ENCODE measurements at places on chromosomes 3 and 15. TPM values are rescaled to one million over a fixed set of nuclear protein-coding genes. Genes with fewer than 3 reads are reported as not detected.

DNA sequence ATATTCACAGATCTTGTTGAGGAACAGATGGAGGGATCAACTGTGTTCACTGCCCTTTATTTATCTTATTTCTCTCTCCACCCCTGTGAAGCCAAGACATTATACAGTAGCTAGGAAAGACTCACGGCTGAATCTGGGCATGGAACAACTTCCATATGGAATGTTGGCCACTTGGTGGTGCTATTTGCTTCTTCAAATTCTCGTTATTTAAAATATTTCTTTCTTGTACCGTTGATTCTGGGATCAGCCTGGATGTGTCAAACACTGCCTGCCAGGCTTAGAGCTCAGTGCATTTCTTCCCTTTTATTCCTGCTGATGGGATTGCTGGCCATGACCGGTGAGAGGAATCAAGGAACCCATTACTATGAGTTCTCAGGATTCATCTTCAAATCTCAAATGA is 17.5 kb upstream of the GASK1A start:
- peak; percentile 56 for DNase-seq

- no peak for DNase-seq
Measured at GRCh38 chr3:8733332-8734094, at the start of gene CAV3. CAV3 (plus strand) TSS chr3:8733802; CDS start chr3:8733877, 75 bp downstream.

DNA sequence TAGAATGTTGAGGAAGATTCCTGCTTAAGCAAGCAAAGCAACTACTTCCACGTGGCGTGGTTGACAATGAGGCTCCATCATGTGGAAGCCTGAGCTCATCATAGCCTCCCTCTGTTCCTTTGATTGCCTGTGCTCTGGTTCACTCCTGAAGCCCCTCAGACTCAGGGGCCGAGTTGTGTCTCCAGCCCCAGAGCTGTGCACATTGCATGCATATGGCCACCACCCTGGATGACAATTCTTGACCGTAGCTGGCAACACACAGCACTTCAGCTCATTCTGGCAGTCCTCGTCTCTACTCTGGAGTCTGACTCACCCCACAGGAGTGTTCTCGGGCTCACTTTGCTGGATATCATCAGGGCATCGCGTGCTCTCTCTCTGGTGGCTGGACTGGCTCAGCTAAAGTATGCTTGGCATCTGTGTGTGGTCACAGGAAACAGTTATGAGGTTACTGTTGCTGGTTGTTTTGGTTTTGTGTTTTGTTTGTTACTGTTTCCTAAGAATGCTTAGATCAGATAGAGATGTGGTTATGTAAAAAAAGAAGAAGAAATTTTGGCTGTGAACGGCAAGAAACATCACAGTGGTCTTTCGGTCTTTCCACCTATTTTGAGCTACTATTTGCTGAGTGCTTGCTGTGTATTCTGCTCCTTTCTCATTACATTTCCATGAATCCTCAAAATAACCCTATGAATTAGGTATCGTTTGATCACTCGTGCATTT is 41.6 kb upstream of the MRPS22 start:
- DNase-seq, result peak; percentile 99

GRCh38 chr3:189292667-189293484 is 121.1 kb downstream of the TPRG1 start:
- no peak for DNase-seq

DNA sequence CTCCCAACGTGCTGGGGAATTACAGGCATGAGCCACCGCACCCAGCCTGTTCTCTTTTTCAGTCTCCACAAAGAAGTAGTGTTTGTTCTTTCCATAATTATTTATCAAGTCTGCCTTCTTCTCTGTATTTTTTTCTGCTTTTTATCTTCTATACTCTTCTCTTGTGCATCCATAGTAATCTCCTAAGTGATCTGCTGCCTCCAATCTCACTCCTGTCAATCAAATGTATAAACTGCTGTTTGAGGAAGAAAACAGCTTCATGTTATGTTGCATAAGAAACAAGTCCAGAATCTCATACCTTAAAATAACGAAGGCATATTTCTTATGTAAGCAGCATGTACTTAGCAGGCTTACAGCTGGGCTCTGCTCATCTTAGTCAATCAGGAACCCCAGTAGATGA is 801.6 kb upstream of the NR2F2 start:
- DNase-seq, result no peak

GRCh38 chr3:158753854-158754253 is 21.6 kb upstream of the RARRES1 start:
- no peak for DNase-seq

- no peak for DNase-seq
Measured at GRCh38 chr3:152213203-152213602, 55.5 kb upstream of the MBNL1 start.

DNA sequence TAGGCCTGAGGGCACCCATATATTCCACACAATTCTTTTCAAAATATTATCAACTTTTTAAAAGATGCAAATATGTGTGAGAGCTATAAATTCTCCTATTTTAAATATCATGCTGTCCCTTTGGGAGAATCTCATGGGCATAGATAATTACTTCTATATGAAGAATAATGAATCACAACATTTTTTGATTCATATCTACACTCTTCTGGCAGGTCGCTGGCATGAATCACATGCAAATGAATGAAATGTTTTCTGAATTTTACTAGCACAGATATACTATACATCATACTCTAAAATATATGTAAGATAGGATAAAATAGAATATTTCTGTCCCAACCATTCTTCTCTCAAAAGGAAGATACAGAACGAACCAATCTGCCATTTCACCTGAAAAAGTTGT is 277.7 kb upstream of the KCNH8 start:
- no peak for DNase-seq

GRCh38 chr3:46082849-46083248 is 55.6 kb upstream of the XCR1 start:
- no peak for DNase-seq

GRCh38 chr3:10004960-10005564 is 18.4 kb upstream of the EMC3 start:
- no peak for DNase-seq

DNA sequence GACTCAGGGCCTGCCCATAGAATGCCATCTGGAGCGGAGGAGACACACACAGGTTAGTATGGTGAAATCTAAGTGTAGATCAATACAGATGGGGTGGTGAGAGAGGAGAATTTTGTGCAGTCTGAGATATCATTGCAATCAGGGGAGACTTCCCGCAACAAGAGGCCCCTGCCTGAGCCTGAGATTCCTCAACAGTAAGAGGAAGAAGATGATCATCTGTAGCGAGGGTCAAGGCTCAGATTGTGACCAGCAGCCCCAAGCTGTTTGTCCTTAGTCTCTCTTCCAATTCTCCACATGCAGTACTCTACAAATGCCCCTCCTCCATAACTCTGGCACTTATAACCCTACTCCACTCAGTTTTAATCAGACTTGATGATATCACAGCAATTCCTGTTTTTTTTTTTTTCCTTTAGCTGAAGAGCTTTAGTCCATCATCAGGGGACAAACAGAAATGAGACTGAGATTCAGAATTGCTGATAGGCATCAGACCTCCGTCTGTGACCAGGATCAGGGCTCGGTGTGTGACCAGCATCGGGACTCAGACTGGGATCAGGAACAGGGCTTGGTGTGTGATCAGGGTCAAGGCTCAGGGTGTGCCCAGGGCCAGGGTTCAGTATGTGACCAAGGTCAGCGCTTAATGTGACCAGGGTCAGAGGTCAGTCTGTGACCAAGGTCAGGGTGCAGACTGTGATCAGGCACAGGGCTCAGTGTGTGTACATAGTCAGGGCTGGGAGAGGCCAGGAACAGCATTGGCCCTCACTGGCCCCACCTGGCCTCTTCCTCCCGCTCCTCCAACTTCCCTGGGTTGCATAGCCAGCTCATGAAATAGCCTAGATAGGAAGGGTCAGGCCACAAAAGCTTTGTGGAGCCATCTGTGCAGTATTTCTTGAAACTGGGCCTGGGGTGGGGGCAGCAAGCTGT is 14.1 kb downstream of the LOXL1 start:
- no peak for DNase-seq

DNA sequence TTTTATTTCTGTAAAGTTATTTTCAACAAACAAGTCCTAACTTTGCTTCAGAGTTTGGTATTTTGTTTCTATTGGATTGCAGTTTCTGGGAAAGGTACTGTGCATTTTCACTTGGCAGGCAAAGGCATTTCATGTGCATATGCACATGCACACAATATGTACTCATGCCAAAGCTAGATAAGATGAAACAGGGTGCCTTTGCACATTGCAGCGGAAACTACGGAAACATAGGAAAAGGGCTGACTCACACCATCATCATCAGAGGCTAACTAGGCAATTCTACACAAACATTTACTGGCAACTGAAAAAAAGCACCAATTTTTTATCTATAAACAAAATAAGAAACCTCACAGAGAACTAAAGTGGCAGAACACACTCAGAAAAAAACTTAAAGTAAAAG is 550.6 kb upstream of the NECTIN3 start:
- DNase-seq, result peak; percentile 96

GRCh38 chr15:58070801-58071418 is 5.4 kb upstream of the ALDH1A2 start:
- DNase-seq, result peak; percentile 46

- no peak for DNase-seq
Measured at GRCh38 chr3:130712718-130713423, 33.8 kb downstream of the PIK3R4 start.

GRCh38 chr3:94185753-94186152 is 122.9 kb downstream of the NSUN3 start:
- DNase-seq, result peak; percentile 44

GRCh38 chr3:13631256-13631655 is 82.3 kb downstream of the FBLN2 start:
- no peak for DNase-seq

DNA sequence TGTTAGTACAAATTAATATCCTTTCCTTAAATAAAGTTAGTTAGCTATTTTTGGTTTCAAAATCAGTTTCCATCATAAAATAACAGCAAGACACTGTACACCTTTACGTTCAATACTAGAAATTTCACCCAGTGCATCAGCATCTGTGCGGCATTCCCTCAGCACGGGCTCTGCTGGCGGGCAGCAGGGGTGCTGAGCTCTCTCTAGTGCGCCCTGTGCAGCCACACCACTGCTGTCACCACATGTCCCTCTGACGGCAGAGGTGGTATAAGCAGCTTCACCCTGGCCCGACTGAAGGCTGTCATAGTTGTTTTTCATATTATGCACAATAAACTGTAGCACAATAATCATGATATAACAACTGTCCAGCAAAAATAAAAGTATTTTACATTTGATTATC is 35.4 kb downstream of the FAN1 start:
- no peak for DNase-seq

GRCh38 chr15:77858792-77859490 is 218.6 kb downstream of the TBC1D2B start:
- no peak for DNase-seq

DNA sequence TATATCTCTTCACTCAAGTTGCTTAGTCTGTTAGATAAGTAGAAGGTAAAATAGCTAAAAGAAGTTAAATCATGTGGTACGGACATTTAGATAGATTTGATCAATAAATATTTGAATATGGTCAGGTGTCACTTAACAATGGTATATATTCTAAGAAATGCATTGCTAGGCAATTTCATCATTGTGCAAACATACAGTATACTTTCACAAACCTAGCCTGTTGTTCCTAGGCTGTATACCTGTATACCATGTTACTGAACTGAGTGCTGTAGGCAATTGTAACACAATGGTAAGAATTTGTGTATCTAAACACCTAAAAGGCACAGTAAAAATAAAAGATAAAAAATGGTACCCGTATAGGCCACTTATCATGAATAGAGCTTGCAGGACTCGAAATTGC is 112.8 kb upstream of the CGNL1 start:
- DNase-seq, result no peak

DNA sequence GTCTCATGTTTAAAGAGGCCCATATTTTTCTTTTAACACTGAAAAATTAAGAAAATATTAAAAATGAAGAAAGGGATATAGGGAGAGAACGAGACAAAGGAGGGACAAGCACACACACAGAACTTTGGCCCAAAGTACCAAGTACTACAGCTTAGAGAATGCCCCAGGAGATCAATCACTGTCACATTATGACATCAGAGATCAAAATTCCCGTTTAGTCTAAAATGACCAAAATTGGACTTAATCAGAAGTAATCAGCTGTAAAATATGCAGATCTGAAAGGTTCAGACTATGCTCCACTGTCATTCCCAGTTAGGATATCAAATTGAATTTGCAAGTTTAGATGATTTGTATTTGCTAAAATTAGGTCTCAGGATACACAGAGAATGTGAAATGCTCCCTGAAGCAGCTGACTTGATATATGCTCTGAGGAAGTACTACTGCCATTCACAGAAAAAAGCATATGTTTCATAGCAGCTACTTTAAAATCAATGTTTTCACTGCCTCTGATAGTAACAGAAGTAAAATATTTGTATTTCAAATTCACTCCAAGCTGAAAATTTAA is 123.0 kb downstream of the PEAK1 start:
- no peak for DNase-seq

GRCh38 chr3:64213962-64214379 is 11.3 kb downstream of the PRICKLE2 start:
- peak; percentile 77 for DNase-seq

GRCh38 chr3:58236527-58237237 is 910 bp upstream of the ABHD6 start:
- no peak for DNase-seq

- DNase-seq, result no peak
Measured at GRCh38 chr3:38622336-38622735, 27.2 kb downstream of the SCN5A start.

DNA sequence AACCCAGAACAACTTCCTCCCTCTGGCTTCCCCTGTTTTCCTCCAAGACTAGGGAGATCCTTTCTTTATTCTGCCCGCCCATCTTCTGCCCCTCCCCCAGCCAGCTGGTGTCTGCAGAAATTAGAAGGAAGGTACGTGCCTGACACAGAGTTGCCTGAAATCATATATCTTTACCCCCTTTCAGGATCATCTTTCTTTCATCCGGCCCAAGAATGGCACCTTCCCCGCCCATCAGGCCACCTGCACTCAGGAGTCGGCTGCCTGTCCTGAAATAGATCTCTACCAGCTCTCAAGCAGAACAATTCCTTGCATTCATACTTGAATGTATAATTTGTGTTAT is 133.7 kb downstream of the VGLL4 start:
- no peak for DNase-seq

DNA sequence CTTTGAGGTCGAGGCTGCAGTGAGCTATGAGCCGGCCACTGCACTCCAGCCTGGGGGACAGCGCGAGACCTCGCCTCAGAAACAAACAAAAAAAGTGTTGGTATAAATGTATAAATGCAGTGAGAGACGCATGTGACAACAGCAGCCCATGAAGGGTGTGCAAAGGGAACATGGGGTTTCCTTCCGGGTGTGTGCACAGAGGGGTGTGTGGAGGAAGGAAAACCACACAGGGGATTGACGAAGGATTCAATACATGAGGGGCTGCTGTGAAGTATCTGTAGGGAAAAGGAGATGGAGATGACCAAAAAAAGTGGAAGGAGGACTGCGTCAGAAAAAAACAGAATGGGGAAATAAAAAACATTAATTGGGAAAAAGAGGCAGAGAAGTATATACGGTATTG is 1.1 kb downstream of the MTFMT start:
- DNase-seq, result no peak

ITIH1 gene
- not detected for total RNA-seq

AADAC gene
- total RNA-seq, result not detected

TIGIT gene
- total RNA-seq, result 0.20 TPM

MST1R gene
- total RNA-seq, result 1.2 TPM

SCAANT1 gene
- not detected for total RNA-seq

TEX55 gene
- not detected for total RNA-seq

GOLGA8J gene
- total RNA-seq, result not detected

RAF1 gene
- total RNA-seq, result 110 TPM

NR2E3 gene
- not detected for total RNA-seq

CFAP92 gene
- total RNA-seq, result not detected
